DMS53 (cell line): ENCODE measurements at places on chromosomes 6 and 20.

GRCh38 chr6:92169506-92169905, 1249.9 kb downstream of the EPHA7 start:
- DNase-seq = no peak

DNA sequence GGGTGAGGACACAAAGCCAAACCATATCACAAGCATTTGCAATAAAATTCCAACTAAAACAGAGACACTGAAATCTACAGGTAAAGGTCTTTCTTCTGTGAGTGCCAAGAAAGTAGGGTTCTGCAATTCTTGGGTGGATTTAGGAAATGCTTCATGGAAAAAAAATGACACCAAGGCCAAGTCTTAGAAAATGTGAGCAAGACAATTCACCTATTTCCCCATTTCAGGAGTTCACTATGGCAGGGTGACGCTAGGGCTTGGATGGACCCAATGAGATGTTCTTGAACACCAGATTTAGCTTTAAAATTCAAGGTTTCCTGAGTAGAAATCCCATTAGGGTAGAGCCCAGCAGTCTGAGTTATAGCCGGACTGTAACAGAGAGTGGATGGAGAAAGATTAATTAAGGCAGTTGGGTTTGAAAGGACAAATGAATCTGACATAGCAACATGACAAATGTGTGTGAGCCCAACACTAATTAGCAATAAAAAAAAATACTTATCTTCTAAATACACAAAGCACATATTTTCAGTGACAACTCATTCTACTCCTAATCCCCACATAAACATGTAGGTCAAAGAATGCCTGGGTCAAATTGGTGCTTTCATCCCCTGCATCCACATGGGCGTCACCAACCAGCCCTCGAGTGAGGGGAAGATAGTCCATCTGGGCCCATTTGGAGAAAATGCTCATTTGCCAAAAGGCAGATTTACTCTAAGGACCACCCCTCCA, 180.4 kb upstream of the JARID2 start:
- no peak for DNase-seq

- no peak for DNase-seq
Measured at GRCh38 chr6:106600329-106600728, 29.0 kb downstream of the RTN4IP1 start.

DNA sequence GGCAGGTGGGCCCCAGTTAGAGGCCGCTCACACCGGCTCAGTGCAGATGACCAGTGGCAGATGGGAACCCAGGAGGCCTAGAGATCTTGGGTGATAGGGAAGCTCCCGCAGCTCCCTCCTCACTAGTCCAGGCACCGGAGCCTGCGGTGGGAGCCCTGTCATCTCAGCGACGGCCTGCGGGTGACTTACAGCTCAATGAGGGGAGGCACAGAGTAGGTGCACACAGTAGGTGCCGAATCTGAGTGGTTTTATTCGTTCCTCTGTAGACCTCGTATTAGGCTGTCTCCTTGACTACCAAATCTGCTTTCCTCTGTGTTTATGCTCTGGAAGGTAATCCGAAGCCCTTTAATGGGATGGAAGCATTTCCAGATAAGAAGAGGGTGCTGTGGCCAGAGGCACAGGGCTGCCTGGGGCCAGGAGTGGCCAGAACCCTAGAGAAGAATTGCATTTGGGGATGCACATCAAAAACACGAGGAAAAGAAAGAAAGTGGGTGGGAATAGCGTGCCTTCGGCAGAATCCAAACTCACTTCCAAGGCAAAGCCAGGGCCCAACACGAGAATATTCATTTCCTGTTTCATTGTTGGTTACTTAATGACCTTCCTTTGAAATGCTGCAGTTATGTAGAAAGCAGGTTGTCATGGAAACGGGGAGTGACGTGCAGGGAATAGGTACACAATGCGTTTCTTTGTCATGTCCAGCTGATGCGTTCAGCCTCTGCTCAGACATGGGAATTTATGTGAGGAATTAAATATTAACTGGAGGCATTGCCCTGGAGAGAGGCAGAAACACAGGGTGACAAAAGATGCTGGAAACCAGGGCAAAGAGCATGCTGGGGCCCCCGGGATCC, 24.7 kb downstream of the MYT1 start:
- DNase-seq = peak; percentile 100

GRCh38 chr20:46343348-46343974, 35.2 kb upstream of the CDH22 start:
- DNase-seq = peak; percentile 60

GRCh38 chr6:100096341-100096740, 102.3 kb upstream of the MCHR2 start:
- no peak for DNase-seq

GRCh38 chr6:81842254-81842653, 89.8 kb upstream of the TENT5A start:
- DNase-seq = no peak
